ENCODE measurements at places on chromosomes 7 and 10.

DNA sequence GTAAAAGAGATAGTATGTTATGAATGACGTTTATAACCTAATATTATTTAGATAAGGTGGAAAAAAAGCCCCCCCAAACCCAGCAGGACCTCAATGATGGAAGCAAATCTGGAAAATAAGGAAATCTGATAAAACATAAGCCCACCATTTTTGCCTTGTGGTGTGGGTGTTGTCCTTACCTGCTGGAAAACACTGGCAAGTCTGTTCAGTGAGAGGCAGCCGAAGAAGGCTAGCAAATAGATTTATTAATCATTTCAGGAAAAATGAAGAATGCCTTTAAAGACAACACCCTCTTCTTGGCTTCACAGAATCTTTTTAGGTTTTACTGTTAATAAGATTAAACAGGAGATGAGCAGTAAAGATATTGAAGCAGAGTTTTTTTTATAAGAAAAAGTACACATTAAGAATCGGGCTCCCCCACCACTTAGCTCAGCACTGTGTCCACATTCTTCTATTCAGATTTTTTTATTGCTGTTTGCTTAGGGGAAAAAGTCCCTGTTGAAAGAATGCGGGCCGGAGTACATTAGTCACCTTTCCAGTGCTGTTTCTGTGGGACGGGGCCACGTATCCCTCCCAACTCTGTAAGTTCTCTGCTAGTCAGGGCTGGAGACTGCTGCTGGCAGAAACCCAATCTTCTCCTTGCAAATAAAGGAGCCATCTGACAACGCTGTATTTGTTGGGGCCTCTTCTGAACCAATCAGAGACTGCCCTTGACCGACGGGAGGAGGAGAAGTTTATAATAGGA is 104.1 kb downstream of the EVX1 start:
- no peak for DNase-seq

- DNase-seq = no peak
Observed at GRCh38 chr7:94047956-94048355, 43.8 kb upstream of the BET1 start.

DNA sequence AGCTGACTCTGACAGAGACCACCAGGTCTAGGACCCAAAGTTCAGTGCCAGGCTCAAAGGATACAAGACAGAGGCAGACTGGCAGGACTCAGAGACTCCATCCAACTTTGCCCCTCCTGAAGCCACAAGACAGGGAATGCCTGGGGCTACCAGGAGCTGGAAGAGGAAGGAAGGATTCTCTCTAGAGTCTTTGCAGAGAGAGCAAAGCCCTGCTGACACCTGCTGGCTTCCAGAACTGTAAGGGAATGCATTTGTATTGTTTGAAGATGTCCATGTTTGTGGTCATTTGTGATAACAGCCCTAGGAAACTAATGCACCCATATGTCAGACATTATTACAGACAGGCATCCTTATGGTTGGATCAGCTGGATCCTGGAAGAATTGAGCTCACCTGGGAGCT is 132.3 kb upstream of the C7orf33 start:
- no peak for DNase-seq

- no peak for DNase-seq
Observed at GRCh38 chr10:10677479-10677878, 340.2 kb upstream of the CELF2 start.

GRCh38 chr7:4725014-4725849 is 43.1 kb downstream of the FOXK1 start:
- DNase-seq = peak; percentile 46

DNA sequence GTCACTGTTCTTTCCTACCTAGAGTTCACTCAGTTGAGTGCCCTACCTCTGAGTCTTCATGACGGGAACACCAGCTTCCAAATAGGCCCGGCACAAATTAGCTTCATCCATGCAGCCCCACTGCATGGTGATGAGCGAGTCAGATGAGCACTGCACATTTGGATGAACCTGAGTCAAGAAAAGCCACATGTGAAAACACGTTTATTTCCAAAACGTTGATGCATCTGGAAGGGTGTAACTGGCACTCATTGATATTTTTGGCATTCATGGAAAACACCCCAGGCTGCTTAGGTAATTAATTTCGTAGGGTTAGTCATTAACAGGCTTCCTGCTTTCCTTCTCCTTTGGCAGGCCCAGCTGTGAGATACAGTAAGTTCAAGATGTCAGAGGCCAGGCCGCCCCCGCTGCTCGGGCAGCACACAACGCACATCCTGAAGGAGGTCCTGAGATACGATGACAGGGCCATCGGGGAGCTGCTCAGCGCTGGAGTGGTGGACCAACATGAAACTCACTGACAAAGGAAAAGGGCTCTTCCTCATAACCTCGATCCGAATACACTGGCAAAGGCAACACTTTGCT is 725.2 kb downstream of the SUGCT start:
- no peak for DNase-seq

GRCh38 chr7:80260606-80261005 is 126.0 kb downstream of the GNAI1 start:
- DNase-seq = no peak

GRCh38 chr7:17535776-17536175 is 237.3 kb downstream of the AHR start:
- no peak for DNase-seq

- no peak for DNase-seq
Observed at GRCh38 chr10:126108693-126109092, 212.3 kb downstream of the FANK1 start.

DNA sequence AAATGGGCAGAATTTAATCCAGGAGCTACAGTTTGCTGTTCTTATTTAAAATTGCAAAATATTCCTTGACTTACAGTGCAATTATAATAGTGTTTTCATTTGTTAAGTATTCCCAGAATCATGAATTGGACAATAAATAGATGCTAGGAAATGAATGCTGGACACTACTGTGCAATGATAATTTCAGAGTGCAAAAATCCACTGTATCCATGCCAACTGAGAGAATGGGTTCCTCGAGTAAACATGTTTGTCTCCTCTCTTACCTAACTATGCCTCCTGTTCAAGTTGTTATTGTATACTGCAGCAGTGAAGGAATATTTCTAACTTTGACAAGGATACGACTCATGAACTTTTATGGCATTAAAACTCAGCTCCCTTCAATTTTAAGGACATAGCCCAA is 1396.3 kb downstream of the GATA3 start:
- DNase-seq = no peak

- no peak for DNase-seq
Observed at GRCh38 chr7:2776401-2776800, 67.7 kb downstream of the GNA12 start.

DNA sequence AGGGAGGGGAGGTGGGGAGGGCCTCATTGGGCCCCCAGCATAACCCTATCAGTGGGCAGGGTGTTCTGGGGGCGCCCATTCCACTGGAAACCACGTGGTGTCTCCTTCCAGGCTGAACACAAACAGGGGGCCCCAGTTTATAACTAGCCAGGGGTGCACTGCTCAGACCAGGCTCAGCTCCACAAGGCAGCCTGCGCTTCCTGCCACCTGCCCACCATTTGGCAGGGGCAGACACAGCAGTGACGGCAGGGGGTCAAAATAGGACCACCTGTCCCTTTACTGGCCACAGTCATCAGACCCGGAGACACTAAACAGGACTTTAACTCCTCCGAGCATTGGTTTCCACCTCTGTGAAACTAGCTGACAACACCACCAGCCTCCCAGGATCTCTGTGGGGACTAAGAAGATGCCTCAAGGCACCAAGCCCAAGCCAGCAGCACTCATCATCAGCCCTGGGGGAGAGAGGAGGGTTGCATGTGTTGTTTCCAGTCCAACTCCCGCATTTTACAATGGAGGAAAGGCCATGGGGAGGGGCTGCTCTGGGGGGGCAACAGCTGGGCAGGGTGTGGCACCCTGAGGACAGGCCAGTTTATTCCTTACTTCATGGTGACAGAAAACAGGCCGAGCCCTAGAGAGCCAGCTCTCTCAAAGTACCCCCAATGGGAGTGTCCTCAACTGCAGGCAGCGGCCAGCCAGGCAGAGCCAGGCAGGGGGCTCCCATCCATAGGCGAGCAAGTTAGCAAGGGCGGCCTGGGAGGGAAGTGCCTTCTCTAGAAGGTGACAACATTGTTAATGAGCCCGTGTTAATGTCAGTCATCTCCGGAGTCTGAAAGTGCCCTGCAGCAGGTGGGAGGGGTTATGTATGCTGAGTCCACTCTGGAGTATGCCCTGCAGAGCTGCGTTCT is 127.6 kb downstream of the TNS3 start:
- DNase-seq = no peak

All from T-helper 2 cell (primary cell).